Activated naive CD8-positive, alpha-beta T cell treated with anti-CD3 and anti-CD28 coated beads for 36 hours (primary cell): ENCODE measurements at places on chromosomes 7 and 10.

DNA sequence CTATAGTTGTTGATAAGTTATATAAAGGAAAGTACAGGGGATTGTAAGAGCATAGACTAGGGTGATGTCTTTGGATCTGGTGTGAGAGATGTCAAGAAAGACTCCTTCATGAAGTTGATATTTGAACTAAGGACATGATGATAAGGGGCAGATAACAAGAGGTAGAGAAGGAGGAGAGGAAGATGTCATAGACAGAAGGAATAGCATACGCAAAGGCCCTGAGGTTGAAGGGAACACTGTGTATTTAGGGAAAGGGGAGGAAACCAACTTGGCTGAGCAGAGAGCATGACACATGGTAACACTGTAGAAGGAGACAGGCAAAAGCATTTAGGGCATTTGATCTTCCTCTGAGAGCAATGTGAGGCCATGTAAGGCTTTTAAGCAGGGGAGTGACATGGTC, 170.8 kb downstream of the CHN2 start:
- DNase-seq = no peak

DNA sequence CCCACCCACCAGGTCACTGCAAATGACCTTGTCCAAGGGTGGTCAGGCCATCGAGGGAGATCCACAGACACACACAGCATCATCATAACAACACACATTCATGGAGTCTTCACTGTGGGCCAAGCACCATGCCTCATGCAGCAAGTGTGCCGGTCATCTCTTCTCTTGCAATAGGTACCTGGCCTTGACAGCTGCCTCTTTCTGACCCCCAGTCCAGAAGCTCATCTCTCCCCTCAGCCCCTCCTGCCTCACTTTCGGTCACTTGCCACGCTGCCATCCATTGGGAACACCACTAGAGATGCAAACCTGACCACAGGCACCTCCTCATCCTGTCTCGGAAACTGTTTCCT, 75.9 kb downstream of the OAT start:
- no peak for DNase-seq

- no peak for DNase-seq
Measured at GRCh38 chr10:36087006-36088005, 445.2 kb upstream of the FZD8 start.

DNA sequence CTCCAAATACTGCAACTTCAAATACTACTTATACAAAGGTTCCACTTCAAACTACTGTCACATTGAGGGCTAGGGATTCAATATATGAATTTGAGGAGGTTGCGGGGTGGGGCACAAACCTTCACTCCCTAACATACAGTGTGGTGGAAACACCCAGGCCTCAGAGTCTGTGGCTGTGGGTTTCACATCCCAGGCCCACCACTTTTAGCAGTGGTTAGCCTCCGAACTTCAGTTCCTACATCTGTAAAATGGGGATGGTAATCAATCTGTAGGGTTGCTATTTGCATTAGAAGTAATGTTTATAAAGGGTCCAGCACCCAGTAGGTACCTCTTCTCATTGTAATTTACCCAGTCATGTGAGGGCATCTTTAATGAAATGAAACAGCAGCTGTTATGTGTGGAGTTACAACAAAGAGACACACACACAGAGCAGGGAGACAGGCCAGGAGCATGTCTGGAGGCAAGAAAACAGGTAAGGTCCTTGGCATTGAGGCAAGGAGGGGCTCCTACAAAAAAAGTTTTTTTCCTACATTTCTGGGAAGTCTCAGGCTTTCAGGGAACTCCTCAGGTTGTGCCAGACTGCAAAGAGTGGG, 570.9 kb downstream of the LRMDA start:
- no peak for DNase-seq

GRCh38 chr10:22315455-22316285, 518 bp upstream of the COMMD3 start:
- no peak for DNase-seq

- DNase-seq = no peak
Measured at GRCh38 chr7:85175217-85175616, 11.6 kb downstream of the SEMA3D start.

DNA sequence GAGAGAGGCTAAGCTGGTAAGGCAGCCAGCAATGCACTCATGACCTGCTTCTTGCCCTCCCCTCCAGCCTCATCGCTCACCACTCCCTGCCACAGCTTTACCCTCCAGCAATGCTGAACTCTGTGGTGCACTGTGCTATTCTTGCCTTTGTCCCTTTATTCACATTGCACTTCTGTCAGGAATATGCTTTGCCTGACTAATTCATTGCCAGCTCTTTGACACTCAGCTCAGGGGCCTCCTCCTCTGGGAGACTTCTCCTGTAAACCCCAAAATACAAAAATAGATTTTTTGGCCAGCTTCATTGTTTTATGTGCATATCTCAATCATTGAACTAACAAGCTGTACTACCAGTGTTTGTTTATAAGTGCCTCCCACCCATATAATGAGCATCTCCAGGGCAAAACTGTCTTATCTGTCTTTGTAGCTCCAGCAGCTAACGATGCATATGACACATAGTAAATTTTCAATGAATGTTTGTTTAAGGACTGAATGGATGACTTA, 8.2 kb downstream of the CNNM1 start:
- DNase-seq = no peak

GRCh38 chr7:11216276-11216675, 242.6 kb downstream of the PHF14 start:
- no peak for DNase-seq

GRCh38 chr7:18975689-18976280, 141.7 kb downstream of the TWIST1 start:
- no peak for DNase-seq

GRCh38 chr10:102401735-102402511, 6.4 kb downstream of the NFKB2 start:
- no peak for DNase-seq

- no peak for DNase-seq
Measured at GRCh38 chr10:125153703-125154490, 6.5 kb downstream of the CTBP2 start.

DNA sequence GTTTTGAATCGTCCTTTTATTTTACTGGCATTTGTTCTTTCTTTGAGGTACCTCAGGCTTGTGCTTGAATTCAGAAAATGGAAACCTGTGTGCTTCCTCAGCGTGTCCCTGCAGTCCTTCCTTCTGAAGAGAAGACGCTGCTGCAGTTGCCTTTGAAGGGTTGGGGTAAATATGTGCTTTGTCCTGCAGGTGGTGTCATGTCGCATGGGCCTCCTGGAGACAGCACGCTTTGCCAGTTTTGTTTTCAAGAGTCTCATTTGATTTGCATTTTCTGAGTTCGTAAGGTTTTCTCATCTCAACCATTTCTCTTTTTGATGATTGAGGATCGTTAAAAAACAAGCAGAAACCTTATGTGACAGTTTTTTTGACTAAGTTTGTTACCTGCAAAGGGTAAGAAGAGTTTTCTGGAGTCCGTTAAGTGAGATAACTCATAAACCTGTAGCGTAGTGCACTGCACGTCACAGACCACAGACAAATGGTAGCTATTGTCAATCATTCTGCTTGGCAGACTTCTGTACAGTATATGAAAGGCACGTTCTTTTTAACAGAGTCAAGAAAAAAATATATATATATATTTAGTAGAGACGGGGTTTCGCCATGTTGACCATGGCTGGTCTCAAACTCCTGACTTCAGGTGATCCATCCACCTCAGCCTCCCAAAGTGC, 57.0 kb downstream of the CDC123 start:
- DNase-seq = no peak

DNA sequence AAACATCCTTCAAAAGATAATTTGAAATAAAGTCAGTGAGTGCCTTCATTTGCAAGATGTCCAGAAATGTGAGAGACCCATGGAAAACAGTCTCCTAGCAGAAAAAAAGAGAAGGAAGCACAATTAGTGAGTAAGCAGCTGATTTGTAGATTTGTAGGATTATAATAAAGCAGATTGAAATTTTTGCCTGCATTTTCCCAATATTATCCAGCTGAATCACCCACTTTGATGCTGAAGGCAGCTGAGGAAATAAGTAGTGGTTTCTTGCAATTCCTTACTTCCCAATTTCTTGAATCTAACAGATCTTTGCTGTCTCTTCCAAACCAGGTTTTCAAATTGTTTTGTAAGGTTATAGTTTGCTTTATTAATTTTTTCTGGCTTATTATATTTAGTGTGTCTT, 181.4 kb downstream of the GNAT3 start:
- no peak for DNase-seq

GRCh38 chr10:34290412-34291081, 524.5 kb downstream of the PARD3 start:
- DNase-seq = no peak

- no peak for DNase-seq
Measured at GRCh38 chr7:85000735-85001350, 186.0 kb downstream of the SEMA3D start.

- no peak for DNase-seq
Measured at GRCh38 chr10:44973323-44974081, 5.1 kb downstream of the DEPP1 start.

GRCh38 chr7:142771353-142771723, 568 bp downstream of the PRSS2 start:
- no peak for DNase-seq

DNA sequence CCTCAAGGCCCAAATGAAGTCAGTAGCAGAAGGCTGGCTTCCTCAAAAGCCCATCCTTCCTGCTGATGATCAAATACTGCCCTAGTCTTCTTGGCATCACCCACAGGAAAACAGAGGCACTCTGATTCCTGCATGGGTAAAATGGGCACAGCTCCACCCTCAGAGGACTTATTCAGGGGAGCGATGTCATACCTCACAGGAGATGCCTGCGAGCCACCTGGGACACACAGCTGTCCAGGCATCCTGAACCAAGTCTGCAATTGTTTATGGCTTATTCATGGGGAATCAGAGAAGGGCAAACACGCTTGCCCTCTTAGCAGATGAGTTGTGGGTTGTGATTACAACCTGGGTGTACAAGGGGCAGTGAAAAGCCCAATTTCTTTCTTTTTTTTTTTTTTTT, 22.0 kb upstream of the LMTK2 start:
- DNase-seq = no peak

DNA sequence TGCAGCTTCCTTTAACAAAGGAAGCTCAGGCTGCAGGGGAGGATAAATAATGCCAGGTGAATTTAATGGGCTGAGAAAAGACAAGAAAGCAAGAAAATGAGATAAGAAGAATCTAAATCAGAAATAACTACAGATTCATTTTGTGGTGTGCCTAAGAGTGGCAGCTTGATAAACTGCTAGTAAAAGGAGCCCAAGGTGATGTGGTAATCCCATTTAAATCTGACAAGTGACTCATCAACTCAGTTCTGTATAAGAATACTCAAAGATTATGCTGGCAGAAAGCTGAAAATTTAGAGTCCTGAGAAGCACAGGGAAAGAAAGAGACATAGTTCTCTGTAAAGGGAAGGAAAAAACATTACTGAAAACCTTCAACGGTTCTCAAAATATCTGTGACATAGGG, 109.4 kb upstream of the PDE1C start:
- no peak for DNase-seq

DNA sequence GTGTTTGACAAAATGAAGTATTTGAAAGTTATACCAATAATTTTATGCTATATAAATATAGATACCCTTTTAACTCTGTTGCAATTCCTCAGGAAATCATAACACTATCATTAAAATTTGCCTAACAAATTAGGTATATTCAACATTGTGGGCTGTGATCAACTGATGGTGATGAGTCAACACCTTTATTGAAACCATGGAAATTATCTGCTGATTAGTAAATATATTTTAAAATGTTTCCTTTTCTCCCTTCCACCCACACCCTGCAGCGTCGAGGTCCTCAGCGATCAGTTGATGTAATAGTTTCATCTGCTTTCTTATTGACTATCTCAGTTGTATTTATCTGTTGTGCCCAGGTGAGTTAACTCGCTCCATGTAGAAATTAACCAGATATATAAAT, 143.9 kb downstream of the PHTF2 start:
- no peak for DNase-seq

GRCh38 chr7:55099066-55099820, 80.4 kb downstream of the EGFR start:
- DNase-seq = no peak

DNA sequence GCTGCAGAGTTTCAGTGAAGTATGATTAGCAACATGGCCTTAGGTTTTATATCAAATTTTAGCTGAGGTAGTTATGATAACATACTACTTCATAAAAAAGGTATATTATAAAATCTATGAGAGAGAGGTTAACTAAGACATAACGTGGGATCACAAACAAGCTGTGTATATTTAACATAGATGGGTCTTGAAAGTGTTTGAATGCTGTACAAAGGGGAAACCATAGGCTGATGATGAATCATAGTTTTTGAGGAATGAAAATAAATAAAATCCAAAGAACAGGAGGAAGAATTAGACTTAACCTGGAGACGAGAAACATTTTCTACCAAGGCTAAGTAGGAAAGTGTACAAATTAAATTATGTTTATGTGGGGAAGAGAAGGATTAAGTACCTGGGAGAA, 119.0 kb downstream of the GNAI1 start:
- DNase-seq = no peak

GRCh38 chr7:135828604-135829003, 80.0 kb upstream of the FAM180A start:
- no peak for DNase-seq

DNA sequence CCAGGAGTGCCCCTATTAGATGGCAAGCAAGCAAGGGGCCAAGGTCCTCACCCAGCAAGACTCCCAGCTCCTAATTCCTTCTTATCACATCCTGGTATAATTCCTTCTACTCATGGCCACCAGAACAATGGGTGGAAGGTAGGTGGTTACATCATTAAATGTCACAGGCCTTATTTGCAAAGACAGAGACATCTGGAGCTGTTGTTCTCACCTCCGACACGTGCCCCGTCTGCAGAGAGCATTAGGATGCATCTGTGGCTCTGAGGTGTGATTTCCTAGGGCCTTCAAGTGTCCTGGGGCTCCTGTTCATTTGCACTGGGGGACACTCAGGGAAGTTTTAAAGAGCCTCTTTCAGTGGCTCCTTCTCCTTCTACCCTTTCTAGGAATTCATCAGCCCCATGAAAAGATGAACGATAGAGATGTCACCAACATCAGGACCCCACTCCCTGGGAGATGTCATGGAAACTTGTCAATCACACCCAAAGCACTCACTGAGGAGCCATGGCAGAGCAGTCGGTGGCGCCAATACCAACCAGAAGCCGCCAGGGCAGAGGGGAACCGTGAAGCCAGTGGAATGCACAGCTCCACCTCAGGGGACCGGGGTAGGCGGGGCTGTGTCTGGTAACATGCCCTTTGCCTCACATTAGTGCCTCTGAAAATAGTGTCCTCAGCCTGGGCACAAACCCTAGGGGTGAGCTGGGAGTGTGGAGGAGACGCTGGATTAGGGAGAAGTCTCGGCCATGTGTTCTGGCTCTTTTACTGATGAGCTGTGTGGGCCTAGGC, 2.9 kb upstream of the ATP6V0E2 start:
- DNase-seq = peak; percentile 68

DNA sequence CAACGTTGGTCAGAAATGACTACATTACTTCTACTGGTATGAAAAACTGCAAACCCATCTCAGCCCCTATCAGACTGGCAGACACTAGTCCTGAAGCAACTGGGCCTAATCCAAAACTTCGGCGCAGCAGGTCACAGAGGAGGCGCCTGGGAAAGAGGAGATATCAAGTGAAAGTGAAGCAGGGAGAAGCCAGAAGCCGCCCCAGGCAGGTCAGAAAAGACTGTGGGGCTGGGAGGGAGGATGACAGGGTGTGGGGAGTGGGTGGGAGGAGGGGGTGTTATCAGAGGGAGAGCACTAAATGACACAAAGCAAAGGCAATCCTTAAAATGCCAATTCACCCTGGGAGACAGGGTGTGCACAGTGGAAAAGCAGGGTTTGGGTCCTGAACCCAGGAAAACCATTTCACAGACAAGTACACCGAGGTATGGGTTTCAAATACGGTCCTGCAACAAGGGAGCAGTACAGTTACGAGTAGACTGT, 731 bp downstream of the CHCHD3 start:
- peak; percentile 12 for DNase-seq

- DNase-seq = no peak
Measured at GRCh38 chr7:90828601-90829000, 232.5 kb downstream of the CDK14 start.
